ENCODE measurements at places on chromosomes 6 and 20. TPM values are rescaled to one million over a fixed set of nuclear protein-coding genes. Genes with fewer than 3 reads are reported as not detected.

KCNQ2 gene
- total RNA-seq: not detected

RCAN2 gene
- 0.07 TPM for total RNA-seq

PNLDC1 gene
- not detected for total RNA-seq

PTPRT gene
- not detected for total RNA-seq

ZNF512B gene
- 24.6 TPM for total RNA-seq

SUMO4 gene
- 7.4 TPM for total RNA-seq

SLC17A4 gene
- not detected for total RNA-seq

PSMB9 gene
- total RNA-seq: 271 TPM

GSTA3 gene
- not detected for total RNA-seq

HCRTR2 gene
- not detected for total RNA-seq

PCSK2 gene
- total RNA-seq: not detected

ZBTB9 gene
- total RNA-seq: 7.1 TPM

C20orf141 gene
- total RNA-seq: not detected

TRIM31 gene
- total RNA-seq: not detected

GRM1 gene
- not detected for total RNA-seq

GPX5 gene
- not detected for total RNA-seq

FAM83C gene
- not detected for total RNA-seq

VGLL2 gene
- not detected for total RNA-seq

GATA5 gene
- total RNA-seq: not detected

UBD gene
- total RNA-seq: 0.68 TPM

PDYN gene
- not detected for total RNA-seq

KIAA1755 gene
- total RNA-seq: not detected

All from activated naive CD4-positive, alpha-beta T cell treated with anti-CD3 and anti-CD28 coated beads, Interleukin-2, amount 10 ng/mL, durations not matched to agents 5 hours and 36 hours (primary cell).